ENCODE measurements at places on chromosomes 2 and 18. TPM values are rescaled to one million over a fixed set of nuclear protein-coding genes. Genes with fewer than 3 reads are reported as not detected.

DNA sequence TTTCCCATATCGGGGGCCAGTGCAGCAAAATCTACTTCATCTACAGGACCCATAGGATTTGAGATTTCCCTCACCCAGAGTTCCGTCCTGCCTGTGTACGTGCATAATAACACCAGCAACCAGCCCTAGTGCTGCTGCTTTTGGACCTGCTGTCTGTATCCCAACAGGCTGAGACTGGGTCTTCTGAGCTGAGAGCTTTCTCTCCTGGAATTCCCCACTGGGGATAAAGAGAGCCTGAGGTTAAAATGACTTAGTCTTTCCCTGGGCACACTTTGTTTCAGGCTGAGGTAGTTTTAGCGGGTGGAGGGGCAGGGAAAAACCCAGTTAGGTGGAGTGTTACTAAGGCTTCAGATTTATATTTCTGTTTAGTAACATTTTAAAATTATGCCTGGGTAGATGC, 62.5 kb downstream of the SERTAD2 start:
- DNase-seq: no peak

GRCh38 chr2:25105336-25106085, 62.9 kb downstream of the POMC start:
- DNase-seq: no peak

GRCh38 chr2:46556681-46557289, 77.4 kb downstream of the TMEM247 start:
- no peak for DNase-seq

DNA sequence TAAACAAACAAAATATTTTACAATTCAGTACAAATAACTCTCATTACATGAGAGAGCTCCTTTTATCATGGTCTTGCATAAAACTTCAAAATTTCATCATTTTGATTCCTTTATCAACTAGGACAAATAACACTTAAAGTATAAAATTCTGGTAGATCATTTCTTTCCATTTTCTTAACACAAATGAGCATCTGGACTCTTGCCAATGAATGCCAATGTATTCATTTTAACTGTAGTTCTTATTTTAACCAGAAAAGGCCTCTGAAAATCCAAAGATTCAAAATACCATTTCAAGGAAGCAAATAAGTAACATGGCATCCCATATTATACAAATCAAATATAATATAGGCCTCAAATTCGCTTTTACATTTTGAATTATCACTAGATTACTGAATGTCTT, 13.8 kb upstream of the POU3F3 start:
- DNase-seq: no peak

- no peak for DNase-seq
Measured at GRCh38 chr2:191176305-191176704, 25.5 kb upstream of the STAT4 start.

- no peak for DNase-seq
Measured at GRCh38 chr2:40036241-40036640, 257.2 kb upstream of the THUMPD2 start.

- no peak for DNase-seq
Measured at GRCh38 chr2:236849508-236849907, 236.2 kb upstream of the COPS8 start.

The IL36RN gene
- polyA plus RNA-seq: not detected

DNA sequence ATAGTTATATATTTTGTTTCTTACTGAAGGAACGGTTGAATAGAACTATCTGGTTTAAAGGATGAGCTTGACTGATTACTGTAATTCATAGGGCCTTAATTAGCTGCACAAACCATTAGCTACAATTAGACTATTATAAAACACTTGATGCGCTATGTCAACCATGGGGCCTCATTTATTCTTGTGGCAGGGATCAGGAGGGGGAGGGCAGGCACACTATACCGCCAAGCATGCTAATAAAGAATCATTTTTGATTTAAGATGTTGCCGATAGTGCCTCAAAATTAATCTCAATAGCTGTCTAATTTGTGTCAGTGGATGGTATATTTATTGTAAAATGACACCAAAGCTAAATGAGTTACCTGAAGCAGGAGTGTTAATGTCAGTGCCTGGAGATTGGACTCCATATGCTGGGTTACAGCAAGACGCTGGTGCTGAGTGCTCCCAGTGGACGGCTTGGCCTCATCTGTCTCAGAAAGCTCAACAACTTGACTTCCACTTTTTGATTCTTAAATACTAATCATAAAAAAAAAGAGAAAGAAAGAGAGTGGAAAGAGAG, 1007.0 kb upstream of the CELF4 start:
- no peak for DNase-seq

GRCh38 chr2:208570066-208570465, 163.5 kb downstream of the PTH2R start:
- DNase-seq: no peak

DNA sequence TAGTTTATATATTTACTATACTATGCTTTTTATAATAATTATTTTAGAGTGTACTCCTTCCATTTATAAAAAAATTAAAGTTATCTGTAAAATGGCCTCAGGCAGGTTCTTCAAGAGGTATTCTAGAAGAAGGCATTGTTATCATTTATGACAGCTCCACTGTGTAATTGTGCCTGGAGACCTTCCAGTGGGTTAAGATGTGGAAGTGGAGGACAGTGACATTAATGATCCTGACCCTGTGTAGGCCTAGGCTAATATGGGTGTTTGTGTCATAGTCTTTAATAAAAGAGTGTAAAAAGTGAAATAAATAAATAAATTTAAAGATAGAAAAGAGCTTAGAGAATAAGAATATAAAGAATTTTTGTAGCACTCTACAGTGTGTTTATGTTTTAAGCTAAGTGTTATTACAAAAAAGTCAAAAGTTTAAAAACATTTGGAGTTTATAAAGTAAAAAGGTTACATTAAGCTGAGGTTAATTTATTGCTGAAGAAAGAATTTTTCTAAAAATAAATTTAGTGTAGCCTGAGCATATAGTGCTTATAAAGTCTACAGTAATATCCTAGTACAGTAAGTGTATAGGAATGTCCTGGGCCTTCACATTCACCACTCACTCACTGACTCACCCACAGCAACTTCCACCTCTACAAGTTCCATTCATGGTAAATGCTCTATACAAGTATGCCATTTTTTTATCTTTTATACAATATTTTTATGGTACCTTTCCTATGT, 190.0 kb upstream of the SESTD1 start:
- DNase-seq: no peak

DNA sequence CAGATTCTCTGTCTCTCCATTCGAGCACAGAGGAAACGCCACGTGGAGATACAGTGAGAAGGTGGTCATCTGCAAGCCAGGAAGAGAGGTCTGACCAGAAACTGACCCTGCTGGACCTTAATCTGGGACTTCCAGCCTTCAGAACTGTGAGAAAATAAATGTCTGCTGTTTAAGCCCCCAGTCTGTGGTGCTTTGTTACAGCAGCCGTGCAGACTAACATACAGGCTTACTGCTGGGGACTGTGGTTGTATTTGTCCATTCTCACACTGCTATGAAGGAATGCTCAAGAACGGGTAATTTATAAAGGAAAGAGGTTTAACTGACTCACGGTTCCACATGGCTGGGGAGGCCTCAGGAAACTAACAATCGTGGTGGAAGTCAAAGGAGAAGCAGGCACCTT, 432.7 kb downstream of the IRS1 start:
- DNase-seq: no peak

DNA sequence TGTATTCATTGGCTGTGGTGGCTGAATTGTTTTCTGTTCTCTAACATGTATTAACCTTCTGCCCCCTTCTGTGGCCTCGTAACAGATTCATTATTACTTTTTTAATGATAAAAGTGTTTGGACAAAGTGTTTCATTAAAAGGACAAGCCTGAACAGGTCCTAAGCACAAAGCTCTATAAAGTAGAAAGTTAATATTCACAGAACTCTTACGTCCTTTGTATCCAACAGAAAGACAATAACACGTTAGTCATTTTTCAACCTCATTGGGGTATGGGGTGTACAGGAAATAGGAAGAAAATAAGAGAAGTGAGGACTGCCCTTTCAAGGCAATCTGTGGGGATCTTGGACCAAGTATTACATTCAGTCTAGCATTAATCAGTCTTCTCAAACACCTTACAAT, 105.5 kb upstream of the RGPD4 start:
- no peak for DNase-seq

The SLC5A7 gene
- 0.95 TPM for polyA plus RNA-seq

The FHL2 gene
- 95.1 TPM for polyA plus RNA-seq

DNA sequence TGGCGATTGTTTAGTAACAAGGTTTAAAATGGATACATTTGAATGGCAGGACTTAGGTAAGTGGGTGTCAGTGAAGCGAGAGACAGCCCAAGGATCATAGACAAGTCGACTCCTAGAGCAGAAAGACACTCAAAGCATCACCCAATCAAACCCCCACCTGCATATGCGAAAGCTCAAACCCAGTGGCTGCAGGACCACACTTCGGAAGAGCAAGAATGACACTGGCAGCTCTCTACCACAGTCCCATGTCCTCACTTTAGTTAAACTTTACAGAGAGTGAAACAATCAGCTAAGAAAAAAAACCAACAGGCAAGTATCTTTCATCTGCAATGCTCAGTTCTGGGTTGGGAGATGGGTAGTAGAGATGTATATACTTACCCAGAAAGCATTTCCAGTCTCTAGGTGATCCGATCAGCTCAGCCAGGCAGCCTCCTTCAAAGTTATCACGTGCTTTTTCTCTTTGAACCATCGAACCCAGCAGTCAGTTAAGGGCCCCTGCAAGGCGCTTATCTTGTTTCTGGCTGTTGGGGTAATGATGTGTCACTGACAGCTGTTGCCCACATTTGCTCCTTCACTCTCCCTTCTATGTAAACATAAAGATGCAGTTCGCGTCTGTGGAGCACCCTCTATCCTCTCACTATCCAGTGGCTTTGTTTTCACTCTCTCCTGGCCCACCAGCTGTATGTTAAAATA, 357.5 kb upstream of the ID2 start:
- DNase-seq: no peak

- no peak for DNase-seq
Measured at GRCh38 chr2:46481198-46482193, 2.1 kb downstream of the TMEM247 start.

GRCh38 chr2:29061616-29062015, 12.7 kb downstream of the PCARE start:
- DNase-seq: no peak

DNA sequence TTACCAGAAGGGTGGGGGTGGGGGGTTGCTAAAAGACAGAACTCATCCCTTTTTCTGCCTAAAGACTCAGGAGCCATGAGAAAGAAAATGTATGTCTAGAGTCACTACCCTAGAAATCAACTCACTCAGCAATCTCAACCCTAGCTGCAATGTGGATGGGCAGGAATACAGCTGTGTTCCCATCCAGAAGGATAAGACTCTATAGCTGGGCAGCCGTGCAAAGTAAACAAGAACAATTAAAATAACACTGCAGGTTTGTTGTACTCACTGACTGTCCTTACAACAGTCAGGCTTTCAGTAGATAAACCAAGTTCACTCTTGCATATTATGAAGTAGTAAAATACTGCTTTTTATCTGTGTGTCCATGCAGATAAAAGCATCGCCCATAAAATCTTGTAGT, 74.0 kb downstream of the ESCO1 start:
- DNase-seq: no peak

DNA sequence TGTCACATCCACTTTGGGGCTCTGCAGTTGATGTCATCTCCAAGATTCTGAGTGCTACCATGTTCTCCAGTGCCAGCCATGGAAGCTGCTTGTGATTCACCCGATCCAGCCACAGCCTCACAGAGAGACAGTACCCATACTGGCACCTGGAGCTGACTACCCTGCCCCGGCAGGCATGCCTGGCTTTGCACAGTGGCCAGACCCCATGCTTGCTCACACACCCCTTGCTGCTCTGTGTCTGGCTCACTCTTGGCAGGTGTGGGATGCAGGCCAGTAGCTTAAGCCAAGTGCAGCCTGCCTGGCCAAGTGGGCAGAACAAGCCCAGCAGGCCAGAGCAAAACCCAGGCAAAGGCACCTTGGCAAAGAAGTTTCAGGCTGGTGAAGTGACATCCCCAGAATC, 828.4 kb upstream of the VRK2 start:
- DNase-seq: no peak

- no peak for DNase-seq
Measured at GRCh38 chr2:151786483-151786882, 41.7 kb downstream of the ARL5A start.

DNA sequence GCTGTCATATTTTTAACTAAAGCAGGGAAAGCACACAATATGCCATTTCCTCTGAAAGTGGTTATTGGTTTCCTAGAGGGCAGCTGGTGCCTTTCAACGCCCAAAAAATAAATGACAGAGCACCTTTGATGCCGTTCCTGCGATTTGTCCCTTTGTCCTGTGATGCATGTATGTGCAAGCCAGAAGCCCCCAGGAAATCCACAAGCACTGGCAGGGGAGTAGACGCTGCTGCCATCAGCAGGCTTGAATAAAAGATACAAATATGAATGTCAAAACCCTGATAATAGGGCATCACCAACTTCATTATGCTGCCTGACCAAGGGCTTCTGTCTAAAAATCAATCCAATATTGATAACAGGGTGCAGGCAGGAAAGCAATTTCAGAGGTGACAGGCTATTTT, 246.1 kb downstream of the FBXO15 start:
- no peak for DNase-seq

The OTOS gene
- polyA plus RNA-seq: not detected

All from urinary bladder (tissue), 4 donors.